Stimulated activated CD8-positive, alpha-beta memory T cell treated with anti-CD3 and anti-CD28 coated beads, Interleukin-15, amount 100 ng/mL, for 4 hours (primary cell): ENCODE measurements at places on chromosomes 4 and X.
A peak's percentile ranks its signal among the peaks of the same experiment; 100 is the strongest.

GRCh38 chrX:75968293-75968692 lies 183.2 kb upstream of the MAGEE2 start:
- DNase-seq, result no peak

- DNase-seq, result no peak
These were observed 197.0 kb upstream of the SLC7A11 start for GRCh38 chr4:138439143-138439581.

DNA sequence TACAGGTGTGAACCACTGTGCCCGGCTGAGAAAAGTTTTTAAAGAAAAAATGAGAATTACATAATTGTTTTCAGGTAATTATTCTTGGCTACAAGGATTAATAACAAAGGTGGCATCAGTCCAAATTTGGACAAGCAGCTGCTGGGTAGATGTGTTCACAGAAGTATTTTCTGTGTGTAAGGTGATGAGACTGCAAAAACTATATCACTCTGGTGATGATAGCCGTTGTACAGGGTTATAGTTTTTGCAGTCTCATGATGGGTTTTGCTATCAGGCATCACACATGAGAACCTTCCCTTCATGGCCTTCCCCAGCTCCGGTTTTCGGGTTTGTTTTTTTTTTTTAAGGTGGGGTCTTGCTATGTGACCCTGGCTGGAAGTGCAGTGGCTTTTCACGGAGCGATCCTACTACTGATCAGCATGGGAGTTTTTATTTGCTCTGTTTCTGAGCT lies 5.1 kb upstream of the SLC10A3 start:
- no peak for DNase-seq

GRCh38 chr4:146108756-146109155 lies 66.8 kb upstream of the LSM6 start:
- DNase-seq, result no peak

DNA sequence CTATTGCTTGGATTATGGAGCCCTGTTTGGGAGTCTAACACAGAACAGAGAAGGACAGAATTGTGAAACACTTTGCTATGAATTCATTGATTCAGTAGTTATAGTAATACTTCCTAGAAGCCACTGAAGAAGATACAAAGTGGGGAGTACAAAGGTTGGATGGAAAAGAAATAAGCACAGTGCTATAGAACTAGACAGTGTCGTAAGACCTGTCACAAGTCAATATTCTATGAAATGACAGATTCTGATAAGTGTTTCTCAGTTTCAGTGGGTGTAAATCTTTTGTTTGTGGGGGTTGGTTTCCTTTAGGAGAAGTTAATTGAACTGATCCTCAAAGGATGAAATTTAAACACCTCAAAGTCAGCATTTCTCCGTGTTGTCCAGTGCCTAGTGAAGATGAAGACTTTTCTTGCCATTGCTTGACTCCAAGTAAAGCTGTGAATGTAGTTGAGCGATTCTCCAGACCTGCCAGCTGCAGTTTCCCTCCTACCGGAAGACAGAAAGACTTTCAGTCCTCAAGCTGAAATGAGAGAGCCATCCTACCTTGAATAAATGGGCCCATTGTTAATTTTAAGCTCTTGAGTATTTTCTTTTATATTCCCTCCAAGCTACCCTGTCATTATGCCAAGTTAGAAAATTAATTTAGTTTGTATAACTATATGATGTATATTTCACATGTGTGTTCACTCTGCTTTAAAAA lies 7.9 kb downstream of the PDLIM5 start:
- DNase-seq, result no peak

GRCh38 chrX:10007621-10008020 lies 40.5 kb downstream of the CLDN34 start:
- no peak for DNase-seq

- peak; percentile 23 for DNase-seq
These were observed 761 bp downstream of the FGFRL1 start for GRCh38 chr4:1012034-1012739.

DNA sequence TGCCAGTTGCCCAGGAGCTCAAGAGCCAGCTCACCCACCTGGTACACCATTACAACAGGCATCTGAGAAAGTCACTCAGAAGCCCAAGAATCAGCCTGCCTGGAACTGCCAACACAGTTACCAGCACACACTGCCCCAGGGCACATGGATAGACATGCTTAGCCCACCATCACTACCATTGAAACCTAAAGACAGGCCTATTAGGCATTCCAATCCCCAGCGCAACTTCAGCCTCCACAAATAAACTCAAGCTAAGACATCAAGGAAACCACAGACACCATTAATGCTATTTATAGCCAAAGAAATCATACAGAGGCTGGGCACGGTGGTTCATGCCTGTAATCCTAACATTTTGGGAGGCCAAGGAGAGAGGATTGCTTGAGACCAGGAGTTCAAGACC lies 42.3 kb downstream of the ATRX start:
- DNase-seq, result no peak

DNA sequence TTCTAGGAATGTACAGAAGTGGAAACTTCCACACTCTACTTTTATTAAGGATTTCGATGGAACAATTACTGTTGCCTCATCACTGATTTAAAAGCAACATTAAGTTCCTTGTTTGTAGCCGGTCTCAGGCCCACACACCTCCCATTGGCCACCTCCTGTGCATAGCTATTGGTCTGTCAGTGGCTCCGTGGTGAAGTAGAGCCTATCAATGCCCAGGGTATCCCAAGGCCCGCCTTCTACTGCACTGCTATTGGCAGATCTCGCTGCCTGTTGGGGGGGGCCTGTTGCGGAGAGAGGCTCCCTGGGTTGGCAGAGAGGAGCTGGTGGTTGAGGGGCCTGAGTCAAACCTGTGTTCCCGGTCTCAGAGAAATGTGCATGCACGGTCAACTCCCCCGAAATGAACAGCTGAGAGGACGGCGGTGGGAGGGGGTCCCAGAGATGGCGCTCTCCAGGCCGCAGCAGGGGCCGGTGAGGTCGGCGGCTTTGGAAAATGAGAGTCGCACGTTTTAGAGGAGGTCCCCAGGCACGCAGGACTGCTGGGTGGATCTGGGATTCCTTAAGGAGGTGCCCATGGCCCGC lies 4.9 kb upstream of the ARAF start:
- peak; percentile 72 for DNase-seq

DNA sequence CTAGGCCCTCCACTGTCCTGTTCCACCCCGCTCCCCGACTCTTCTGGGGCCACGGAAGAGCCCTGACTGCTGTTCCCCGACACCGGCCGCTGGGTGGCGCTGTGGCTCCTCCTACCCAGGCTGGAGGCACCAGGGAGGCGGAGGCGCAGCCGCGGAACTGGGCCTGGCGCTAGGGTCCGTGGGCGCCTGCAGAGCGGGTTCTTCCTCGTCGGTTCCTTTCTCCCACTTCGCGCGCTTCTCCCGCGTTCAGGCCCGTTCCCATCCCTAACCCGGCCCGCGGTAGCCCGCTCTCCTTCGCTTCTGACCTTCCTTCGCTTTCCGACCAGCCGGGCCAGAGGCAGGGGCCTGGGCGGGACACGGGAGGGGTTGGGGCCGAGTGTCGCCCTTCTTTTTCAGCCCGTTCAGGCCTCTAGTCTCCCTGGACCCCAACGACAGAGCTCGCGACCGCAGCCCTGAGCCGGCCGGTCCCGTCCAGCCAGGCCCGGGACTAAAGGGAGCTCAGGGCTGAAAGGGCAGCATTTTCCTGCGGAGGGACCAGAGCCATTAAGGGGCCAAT lies 34.3 kb downstream of the NALF2 start:
- peak; percentile 15 for DNase-seq

DNA sequence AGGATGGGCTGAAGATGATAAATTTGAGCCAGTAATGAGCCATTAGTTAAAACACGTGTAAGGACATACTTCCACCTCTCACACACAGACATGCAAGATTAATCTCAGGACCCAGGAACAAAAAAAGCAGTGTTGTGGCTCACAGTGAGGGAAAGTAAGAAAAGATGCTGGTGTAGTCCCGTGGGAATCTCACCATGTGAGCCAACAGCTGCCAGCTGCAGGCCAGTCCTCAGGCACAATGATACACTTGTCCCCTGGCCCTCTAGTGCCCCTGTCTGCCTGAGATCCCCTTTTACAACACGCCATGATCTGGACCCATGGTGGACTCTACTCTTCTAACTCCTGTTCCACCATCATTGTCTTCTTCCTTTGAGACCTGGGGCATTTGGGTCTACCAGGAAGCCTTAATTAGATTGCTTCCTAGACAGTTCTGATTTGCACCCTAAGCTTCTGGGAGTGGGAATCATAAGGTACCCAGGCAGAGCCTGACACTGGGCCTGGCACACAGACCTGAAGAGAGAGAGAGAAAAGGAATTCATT lies 194.7 kb downstream of the STIM2 start:
- DNase-seq, result no peak

GRCh38 chr4:96809563-96809962 lies 969.7 kb downstream of the PDHA2 start:
- DNase-seq, result no peak

DNA sequence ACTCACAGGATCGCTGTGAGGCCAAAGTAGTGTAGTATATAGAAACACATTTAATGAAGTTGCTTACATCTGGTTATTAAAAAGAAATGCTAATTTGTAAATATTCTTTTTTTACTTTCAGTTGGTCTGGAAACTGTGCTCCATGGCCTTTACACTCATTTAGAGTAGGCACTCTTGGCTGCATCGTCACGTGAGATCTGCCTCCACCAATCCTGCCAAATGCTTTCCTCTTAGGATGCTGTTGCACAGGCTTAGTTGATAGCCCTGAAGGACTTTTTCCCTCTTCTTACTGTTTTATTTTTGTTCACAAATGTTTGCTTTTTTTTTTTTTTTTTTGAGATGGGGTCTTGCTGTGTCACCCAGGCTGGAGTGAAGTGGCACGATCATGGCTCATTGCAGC lies 6.3 kb downstream of the CPE start:
- no peak for DNase-seq

DNA sequence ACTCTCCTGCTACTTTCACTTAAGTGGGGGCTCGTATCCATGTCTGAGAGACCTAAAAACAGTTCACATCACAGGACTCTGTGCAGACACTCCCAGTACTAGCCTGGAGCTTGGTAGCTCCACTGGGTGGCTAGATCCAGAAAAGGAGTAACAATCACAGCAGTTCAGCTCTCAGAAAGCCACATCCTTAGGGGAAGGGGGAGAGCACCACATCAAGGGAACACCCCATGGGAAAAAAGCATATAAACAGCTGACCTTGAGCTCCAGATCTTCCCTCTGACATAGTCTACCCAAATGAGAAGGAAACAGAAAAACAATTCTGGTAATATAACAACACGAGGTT lies 175.8 kb downstream of the FAM13A start:
- DNase-seq, result no peak

- DNase-seq, result no peak
These were observed 107.0 kb downstream of the ABLIM2 start for GRCh38 chr4:8051644-8052043.

- DNase-seq, result no peak
These were observed 68.7 kb downstream of the DHX15 start for GRCh38 chr4:24515698-24516097.

GRCh38 chrX:115679460-115679859 lies 118.5 kb downstream of the PLS3 start:
- no peak for DNase-seq

DNA sequence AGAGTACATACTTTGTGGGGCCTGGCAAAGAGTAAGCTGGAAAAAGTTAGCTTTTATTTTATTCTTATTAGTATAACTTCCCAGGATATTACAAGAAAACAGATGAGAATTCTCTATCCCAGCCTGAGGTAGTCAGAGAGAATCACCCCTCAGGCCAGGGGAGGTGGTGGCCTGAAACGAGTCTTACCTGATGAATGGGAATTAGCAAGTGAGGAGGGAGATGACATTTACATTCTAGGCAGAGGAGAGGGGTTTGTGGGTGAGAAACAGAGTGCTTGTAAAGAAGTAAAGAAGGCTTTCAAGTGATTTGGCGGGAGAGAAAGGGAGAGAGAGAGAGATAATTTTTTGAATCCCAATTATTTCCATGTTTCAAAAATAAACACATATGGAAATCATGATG lies 39.3 kb upstream of the PDK3 start:
- no peak for DNase-seq

DNA sequence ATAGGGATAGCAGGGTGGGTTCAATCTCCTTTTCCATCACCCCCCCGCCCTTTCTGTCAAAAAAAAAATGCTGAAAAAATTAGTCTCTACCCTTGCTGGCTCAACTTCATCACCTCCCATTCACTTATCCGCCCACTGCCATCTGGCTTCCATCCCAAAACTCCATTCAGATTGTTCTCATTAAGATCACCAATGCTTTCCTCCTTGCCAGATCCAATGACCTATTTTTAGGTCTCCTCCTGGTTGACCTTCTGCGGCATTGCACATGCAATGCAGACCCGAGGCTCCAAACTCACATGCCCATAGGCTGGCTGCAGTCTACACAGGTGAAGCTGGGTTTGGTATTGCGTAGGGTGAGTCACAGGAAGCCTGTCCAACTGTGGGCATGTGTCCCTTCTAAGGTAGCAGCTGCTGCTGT lies 21.1 kb upstream of the STIM2 start:
- DNase-seq, result no peak

- DNase-seq, result no peak
These were observed 103.1 kb downstream of the PAPSS1 start for GRCh38 chr4:107616838-107617389.

- DNase-seq, result no peak
These were observed 87.2 kb downstream of the IL13RA2 start for GRCh38 chrX:114930227-114930626.

DNA sequence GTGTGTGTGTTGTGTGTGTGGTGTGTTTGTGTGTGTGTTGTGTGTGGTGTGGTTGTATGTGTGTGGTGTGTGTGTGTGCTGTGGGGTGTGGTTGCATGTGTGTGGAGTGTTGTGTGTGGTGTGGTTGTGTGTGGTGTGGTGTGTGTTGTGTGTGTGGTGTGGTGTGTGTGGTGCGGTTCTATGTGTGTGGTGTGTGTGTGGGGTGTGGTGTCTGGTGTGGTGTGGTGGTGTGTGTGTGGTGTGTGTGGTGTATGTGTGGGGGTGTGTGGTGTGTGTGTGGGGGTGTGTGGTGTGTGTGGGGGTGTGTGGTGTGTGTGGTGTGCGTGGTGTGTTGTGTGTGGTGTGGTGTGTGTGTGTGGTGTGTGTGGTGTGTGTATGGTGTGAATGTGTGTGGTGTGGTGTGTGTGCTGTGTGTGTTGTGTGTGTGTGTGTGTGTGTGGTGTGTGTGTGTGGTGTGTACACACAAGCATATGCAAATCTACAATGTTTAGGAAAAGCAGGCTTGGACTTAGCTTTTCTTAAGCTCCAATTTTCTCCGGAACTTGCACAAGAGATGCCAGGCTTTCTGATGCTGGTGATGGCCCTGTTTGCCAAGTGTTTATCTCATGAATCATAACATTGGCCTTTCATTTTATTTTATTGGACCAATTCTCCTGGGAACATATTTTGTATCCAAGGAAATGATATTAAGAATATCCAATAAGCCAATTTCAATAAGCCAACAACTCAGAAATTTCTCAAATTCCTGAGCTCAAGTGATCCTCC lies 148.7 kb downstream of the SPATA18 start:
- DNase-seq, result no peak

DNA sequence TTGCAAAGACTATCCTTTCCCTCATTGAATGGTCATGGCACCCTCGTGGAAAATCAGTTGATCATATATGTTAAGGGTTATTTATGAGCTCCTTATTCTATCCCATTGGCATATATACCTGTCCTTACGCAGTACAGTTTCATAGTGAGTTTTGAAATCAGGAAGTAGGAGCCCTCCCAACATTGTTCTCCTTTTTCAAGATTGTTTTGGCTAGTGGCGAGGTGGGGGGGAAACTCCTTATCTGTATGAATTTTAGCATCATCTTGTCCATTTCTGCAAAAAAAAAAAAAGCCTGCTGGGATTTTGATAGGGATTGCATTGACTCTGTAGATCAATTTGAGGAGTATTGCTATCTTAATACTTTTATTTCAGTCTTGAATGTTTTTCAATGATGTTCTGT lies 2.5 kb upstream of the USP9X start:
- no peak for DNase-seq
